ENCODE measurements at places on chromosomes 16 and 17.
A peak's percentile ranks its signal among the peaks of the same experiment; 100 is the strongest.

GRCh38 chr16:86882586-86883280 lies 304.4 kb downstream of the FOXL1 start:
- peak; percentile 79 for DNase-seq

DNA sequence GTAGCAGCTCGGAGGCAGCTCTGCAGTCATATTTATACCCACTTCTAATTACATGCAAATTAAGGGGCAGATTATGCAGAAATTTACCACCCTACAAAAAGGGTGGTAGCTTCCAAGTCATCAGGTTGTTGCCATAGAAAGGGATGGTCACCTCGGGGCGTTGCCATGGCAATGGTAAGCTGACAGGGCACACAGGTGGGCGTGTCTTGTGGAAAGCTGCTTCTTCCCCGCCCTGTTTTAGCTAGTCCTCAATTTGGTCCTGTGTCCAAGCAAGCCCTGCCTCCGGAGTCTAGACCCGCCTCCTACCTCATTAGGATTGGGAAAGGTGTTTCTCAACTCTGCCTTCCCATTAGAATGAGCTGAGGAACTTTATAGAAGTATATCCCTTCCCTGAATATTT lies 98.7 kb downstream of the HS3ST2 start:
- DNase-seq: no peak

DNA sequence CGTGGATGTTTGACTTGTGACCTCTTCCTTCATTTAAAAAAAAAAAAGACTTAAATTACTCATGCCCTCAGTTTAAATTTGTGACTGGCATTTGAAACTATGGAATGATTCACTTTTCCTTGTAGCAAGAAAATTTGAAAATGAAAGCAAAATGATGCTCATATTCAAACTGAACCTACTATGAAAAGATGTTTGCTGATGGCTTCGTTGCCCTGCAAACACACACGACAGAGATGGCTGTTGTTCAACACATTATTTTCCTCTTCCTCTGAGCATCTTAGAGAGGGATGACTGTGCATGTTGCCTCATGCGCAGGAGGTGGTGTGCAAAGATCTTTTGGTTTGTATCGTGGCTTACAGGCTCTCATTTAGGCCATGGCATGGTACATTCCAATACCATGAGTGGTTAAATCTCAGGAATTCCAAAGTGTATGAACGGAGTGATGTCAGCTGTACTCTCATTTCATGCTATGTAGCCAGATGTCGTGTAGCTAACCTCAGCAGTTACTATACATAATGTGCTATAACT lies 164.5 kb downstream of the PRKCA start:
- DNase-seq: peak; percentile 75

- DNase-seq: no peak
Observed at GRCh38 chr17:36946726-36947091, 2.0 kb upstream of the AATF start.

GRCh38 chr17:71983828-71984227 lies 137.0 kb upstream of the SOX9 start:
- DNase-seq: no peak

DNA sequence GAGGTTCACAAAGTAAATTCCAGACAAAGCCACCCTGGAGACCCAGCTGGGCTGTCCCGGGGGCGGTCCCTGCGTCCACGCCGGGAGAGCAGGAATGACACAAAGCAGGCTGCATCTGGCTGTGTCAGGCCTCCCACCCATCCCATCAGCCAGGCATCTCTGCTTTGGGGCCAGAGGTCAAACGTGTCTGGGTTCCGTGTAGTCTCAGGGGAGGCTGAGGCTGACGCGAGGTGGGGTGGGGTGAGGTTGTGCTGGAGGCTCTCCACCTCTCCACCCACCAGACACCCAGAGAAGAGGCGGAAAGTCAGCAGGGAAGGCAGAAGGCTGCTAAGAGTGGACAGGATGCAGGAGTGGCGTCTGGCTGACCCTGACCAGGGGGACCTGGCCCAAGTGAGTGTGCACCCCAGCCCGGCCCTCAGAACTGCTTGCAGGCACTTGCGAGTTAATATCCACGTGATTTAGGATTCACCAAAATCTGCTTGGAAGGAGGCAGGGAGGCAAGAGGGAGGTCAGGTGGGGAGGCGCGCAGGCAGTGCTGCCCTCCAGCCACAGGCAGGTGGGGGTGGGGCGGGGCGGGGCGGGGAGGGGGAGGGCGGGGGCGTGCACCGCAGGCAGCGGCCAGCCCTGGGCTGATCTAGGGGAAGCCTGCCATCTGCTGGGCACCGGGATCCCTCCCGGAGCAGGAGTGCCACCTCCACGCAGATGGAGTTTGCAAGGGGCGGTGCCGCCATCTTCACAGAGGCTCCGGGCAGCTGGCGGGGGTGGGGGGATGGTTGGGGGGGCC lies 44.3 kb downstream of the TBC1D16 start:
- DNase-seq: peak; percentile 91

GRCh38 chr16:2244301-2244700 lies 7.1 kb downstream of the ECI1 start:
- DNase-seq: no peak

DNA sequence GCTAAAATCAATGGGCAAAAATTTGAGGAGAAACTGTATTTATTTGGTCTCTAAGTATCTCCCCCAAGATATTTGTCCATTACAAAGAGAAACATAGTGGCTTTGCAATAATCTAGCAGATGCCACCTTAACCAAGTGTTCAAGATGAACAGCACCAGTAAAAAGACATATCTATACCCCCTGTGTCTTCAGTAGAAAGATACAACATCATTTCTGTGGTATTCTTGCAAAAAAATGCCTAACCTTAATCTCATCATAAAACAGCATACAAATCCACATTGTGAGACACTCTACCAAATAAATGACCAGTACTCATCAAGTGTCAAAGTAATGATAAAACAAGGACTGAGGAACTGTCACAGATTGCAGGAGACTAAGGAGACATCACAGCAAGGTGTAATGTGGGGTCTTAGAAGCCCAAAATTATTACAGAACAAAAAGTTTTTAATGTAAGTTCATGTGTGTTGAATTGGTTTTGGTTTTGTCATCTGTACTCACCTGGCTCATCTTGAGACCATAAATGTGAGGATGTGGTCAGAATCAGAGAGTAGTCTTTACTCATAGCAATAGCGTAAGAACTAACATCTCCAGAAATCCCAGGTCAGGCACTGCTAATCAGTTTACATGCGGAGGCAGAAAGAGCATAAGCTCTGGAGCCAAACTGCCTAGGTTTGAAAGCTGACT lies 77.2 kb downstream of the AATF start:
- no peak for DNase-seq

- DNase-seq: no peak
Observed at GRCh38 chr17:40536295-40537171, 28.7 kb downstream of the CCR7 start.

DNA sequence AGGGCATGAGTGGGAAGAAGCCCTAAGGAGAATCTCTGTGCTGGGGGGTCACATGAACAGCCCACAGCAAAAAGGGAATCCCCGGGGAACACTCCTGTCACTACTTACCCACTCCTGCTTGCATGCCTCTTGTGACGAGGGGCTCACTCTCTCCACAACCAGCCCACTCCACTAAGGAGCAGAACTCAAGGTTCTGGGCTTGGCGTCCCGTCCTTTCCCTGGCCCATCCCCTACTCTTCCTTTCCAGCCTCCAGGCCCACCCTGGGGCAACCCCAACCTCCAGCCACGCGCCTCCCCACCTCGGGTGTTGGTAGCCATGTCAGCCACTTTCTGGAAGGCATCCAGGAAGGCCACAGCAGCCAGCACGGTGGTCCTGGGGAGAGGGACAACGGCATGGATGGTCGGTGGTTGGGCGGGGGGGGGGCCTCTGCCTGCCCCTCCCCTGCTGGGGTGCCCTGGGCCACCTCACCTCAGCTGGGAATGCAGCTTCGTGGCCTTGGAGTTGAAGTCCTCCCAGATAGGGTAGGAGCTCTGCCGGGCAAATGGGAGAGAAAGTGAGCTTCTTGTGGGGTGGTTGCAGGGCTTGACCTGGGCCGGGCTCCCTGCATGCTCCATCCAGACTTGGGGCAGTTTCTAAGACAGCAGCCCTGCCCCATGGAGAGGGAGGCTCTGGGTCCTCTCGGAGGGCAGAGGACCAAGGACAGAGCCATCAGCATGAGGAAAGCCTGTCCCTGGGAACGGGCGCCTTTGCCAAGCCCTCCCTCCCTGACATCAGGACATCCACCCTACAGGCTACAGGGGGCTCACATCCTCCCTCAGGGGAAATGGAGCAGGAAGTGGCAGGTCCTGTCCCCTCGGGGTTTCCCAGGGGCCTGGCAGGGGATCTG lies 5.1 kb downstream of the MTSS2 start:
- DNase-seq: no peak

DNA sequence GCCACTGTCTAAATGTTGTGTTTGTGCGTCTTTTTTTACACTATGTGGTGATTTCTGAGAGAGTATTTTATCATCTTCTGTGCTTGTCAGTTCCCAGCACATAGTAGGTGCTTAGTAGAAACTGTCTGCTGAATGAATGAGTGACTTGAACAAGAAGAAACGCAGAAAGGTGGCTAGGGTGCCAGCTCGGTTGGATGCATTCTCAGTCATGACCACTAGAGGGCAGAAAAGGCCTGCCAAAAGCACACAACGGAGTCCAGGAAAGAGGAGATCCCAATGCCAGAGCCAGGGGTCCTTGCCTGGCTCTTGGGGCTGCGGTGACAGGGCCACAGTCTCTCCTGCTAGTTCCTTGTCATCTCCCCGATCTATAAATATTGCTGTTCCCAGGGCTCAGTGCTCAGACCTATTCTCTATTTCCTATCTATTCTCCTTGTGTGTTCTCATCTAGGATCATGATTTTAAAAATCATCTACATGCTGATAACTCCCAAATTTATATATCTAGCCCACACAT lies 57.3 kb upstream of the CCL1 start:
- peak; percentile 61 for DNase-seq

DNA sequence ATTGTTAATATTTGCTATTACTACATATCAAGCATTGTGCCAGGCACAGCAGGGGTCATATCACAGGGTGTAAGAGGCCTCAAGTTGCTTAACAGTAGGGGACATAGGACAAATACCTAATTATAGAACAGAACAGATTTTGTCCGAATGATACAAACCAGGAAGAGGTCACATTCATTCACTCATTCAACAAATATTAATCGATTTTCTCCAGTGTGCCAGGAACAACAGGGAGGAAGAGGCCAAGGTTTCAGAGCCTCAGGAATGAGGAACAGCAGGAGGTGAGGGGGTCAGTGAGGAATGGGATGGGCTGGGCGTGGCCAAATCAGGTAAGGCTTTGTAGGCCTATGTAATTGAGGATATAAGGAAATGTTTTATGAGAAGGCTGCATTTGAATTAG lies 11.2 kb upstream of the CHST4 start:
- no peak for DNase-seq
